HepG2 (cell line): ENCODE measurements at places on chromosomes 6 and 20.

DNA sequence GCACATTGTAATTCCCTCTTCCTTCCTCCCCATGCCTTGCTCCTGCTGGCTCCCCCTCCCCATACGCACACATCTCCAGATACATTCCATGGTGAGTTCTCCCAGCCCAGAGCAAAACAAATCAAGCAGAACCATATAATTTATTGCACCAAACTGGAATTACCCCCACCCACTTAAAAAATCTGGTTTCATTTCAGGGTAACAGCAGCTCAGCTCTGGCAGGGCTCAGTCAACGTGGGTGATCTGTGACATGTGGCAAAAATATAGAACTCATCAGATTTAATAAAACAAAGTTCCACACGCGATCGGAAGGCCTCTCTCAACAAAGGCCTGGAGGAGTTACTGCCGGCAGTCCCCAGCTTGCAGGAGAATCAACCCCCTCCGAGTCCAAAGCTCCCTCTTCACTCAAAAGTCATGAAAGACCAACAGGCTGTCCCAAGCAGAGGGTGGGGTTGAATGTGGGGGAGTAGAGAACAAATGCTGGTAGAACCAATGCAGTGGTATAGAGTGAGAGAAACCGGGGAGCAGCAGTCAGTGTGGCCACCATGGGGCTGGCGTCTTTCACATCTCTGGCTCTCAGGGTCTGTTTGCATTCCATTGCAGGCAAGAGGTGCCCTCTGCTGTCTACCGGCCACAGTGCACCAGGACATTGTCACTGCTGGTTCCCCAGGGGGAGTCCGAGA is 323.3 kb upstream of the NT5E start:
- peak; percentile 52 for DNase-seq

DNA sequence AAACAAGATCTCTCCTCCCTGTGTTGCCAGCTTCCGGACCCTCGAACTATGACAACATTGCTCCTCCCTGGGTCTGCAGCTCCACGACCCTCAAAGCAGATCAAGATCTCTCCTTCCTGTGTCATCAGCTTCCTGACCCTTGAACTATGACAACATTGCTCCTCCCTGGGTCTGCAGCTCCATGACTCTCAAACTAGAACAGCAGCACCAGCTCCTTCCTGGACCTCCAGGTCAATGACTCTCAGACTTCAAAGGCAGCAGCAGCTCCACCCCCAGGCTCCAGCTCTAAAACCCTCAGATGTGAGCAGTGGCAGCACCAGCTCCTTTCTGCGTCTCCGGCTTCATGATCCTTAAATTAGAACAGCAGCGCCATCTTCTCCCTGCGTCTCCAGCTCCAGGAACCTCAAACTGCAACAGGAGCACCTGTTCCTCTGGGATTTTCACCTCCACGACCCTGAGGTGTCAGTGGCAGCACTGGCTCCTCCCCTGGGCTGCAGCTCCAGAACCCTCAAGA is 341.0 kb upstream of the SULF2 start:
- peak; percentile 85 for DNase-seq

- no peak for DNase-seq
Observed at GRCh38 chr6:169556758-169557548, 144.9 kb downstream of the WDR27 start.

DNA sequence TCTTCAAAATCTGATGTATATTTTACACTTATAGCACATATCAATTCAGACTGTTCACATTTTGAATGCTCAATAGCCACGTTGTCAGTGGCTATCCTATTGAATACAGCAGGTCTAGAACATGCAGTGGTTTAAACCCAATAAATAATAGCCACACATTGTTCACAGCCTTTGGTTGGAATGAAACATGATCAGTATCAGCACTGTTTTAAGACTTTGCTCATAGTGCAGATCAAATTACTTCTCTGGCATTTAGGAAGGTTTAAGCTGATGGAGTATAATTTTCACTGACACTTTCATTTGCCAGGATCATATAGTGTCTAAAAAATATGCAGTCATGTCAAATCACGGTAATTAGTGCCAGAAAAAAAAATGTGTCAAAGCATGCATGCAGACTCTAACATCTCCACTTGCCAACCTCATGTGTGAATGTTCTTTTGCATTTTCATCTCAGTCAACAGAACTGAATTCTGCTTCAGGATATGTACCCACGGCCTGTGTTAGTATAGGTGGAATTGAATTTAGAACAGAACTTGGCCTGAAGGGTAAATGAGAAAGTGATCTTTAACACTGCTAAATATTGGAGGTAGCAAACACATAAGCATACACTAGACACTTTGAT is 184.1 kb downstream of the SLC24A3 start:
- no peak for DNase-seq

- DNase-seq: peak; percentile 39
Observed at GRCh38 chr6:137237413-137238170, 18.4 kb upstream of the IFNGR1 start.

DNA sequence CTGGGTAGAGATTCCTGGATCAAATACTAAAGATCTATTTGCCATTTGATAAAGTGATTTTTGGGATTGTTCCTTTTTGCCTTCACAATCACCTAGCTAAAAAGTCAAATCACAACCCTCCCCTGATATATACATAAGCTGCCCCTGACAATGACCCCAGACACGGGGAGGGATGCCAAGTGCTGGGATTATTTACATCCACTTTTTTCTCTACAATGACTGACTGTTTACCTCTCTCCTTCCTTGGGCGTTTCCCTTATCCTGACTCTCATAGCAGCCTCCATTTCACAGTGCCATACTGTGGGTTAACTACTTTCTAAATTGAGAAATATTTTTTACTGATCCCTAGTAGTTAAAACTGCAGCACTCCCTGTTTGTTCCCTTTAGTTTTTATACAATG is 150.8 kb upstream of the TMEM170B start:
- DNase-seq: peak; percentile 31

- DNase-seq: peak; percentile 28
Observed at GRCh38 chr6:111609028-111609820, 3.5 kb upstream of the TRAF3IP2 start.

- no peak for DNase-seq
Observed at GRCh38 chr6:28291573-28291972, 10.2 kb downstream of the PGBD1 start.

GRCh38 chr20:34522969-34523871 is 7.0 kb downstream of the DYNLRB1 start:
- peak; percentile 83 for DNase-seq

GRCh38 chr6:35178932-35179832 is 34.6 kb upstream of the SCUBE3 start:
- DNase-seq: no peak

- no peak for DNase-seq
Observed at GRCh38 chr20:17542993-17543412, 11.8 kb upstream of the BFSP1 start.

GRCh38 chr6:22036275-22036674 is 260.6 kb downstream of the PRL start:
- peak; percentile 49 for DNase-seq

DNA sequence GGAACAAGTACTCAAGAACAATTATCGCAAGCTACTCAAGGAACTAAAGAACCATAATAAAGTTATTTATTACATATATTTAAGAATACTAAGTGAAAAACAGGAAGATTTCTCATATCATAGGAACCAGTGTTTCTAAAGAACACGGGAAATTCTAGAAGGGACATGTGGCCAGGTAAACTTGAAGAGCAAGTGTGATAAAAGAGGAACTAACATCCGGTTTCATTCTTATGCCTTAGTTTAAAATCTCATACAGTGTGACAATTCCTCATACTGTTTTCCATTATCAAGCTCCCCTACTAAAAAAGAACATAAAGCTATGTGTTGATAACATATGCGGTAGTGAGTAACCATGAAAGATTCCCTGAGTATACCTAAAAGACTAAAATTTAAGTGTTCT is 163.5 kb upstream of the SHLD1 start:
- no peak for DNase-seq

- DNase-seq: no peak
Observed at GRCh38 chr6:157779705-157780604, 43.1 kb upstream of the SNX9 start.

- no peak for DNase-seq
Observed at GRCh38 chr6:31402324-31403282, 792 bp upstream of the MICA start.

GRCh38 chr6:75906871-75907270 is 157.8 kb downstream of the MYO6 start:
- no peak for DNase-seq

DNA sequence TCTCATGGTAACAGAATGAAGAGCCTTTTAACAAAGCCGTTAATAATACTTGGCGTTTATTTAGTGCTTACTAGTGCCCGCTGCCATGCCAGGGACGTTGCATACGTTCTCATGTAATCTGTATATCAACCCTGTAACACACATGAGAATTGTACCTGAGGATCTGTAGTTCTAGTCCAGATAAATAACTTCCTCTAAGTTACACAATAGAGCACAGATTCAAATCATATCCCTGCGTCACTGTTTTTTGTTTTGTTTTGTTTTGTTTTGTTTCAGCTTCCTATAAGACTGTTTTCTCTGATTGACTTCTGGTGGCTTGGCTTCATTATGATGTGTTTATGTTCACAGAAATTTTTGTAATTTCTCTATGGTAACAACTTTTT is 553 bp downstream of the ZSCAN16 start:
- DNase-seq: no peak

DNA sequence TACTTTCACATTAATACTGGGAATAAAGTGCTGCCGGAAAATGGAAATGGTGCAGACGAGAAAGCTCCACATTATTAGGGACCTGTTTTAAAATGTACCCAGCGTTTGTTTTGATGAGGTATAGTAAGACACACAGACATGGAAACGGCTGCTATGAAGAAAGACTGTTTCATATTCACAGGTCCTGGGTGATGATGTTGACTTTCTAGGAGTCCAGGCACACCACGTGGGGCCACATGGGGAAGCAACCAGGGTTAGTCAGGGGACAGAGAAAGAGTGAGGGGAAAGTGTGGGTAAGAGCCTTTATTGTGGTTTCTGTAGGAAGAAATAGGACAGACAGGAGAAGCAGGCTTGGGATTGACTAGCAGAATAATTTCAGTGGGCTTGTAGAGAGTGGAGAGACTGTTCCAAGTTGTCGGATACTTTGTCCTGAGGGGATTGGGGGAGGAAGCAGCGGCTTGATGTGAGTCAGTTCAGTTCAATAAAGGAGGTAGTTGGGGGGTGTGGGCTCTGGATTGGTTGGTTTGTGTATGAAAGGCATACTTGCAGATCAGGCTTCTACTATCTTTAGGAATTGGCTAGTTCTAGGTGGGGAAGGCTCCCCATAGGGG is 112.0 kb upstream of the MCHR2 start:
- no peak for DNase-seq

GRCh38 chr6:117513778-117514365 is 31.4 kb downstream of the DCBLD1 start:
- DNase-seq: no peak

- DNase-seq: peak; percentile 10
Observed at GRCh38 chr6:66662196-66662595, 955.2 kb upstream of the EYS start.
